A549 (cell line): ENCODE measurements at places on chromosomes 3 and 15.

DNA sequence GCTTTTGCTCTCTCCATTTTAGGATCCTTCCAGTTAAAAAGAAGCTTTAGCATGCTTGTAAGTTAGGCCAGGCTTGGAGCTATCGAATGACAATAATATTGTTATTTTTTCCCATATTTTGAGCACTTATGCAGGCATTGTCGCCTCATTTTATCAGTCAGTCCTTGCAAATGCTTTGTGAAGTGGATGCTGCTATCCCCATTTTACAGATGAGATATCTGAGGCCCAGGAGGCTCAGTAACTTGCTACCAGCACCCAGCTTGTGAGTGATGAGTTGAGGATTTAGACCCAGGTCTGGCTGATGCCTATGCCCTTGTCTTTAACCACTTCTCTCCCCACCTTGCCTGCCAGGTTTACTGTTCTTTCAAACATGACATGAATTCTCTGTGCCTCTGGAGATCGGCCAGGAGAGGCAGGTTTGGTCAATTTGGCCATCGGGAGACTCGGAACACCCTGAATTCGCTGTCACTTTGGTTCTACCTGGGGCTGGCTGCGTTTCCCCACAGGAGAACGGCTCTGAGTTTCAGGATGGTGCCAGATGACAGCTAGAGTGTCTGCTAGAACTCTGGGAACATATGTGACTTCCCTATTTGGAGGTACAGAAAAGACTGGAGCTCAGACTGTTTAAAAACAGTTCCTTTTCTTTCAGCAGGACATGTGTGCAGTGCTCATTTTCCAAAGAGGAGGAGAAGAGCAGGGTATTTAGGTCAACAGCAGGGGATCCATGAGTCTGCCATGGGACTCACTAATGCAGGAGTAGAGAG is 25.5 kb upstream of the ZNF710 start:
- no peak for DNase-seq

DNA sequence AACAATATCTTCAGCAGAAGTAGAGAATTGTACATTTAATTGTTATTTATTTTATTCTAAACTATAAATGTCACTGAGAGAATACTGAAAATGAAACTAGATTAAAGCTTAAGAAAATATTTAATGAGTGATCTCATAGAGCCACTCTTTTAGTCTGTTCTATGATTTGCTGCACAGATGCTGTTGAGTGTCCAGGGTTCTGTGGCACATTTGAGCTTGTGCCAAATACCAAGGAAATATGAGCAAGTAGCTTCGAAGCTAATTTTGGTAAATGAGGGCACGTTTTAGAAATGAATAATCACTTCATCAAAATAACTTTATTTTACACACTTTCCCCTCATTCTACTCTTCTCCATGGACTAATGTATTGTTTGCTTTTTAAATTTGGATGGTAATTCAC is 53.6 kb upstream of the THRB start:
- DNase-seq: no peak

DNA sequence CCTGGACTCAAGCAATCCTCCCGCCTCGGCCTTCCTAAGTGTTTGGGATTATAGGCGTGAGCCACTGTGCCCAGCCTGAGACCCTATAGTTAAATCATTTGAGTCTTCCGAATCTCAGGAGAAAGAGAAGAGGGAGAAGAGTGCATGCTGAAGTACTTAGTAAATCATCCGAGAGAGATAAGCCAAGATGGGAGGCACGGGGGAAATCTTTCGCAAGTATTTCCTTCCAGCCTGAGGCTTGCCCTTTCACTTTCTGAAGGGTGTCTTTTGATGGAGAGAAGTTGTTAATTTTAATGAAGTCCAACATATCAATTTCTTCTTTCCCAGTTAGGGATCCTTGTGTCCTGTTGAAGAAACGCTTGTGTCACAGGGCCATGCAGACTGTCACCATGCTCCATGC is 97.1 kb upstream of the SLC6A6 start:
- no peak for DNase-seq

GRCh38 chr3:169465417-169465816 is 198.1 kb downstream of the MECOM start:
- no peak for DNase-seq

GRCh38 chr3:8841472-8841871 is 72.1 kb upstream of the OXTR start:
- DNase-seq: no peak

GRCh38 chr3:141070727-141071357 is 19.7 kb downstream of the SPSB4 start:
- no peak for DNase-seq

DNA sequence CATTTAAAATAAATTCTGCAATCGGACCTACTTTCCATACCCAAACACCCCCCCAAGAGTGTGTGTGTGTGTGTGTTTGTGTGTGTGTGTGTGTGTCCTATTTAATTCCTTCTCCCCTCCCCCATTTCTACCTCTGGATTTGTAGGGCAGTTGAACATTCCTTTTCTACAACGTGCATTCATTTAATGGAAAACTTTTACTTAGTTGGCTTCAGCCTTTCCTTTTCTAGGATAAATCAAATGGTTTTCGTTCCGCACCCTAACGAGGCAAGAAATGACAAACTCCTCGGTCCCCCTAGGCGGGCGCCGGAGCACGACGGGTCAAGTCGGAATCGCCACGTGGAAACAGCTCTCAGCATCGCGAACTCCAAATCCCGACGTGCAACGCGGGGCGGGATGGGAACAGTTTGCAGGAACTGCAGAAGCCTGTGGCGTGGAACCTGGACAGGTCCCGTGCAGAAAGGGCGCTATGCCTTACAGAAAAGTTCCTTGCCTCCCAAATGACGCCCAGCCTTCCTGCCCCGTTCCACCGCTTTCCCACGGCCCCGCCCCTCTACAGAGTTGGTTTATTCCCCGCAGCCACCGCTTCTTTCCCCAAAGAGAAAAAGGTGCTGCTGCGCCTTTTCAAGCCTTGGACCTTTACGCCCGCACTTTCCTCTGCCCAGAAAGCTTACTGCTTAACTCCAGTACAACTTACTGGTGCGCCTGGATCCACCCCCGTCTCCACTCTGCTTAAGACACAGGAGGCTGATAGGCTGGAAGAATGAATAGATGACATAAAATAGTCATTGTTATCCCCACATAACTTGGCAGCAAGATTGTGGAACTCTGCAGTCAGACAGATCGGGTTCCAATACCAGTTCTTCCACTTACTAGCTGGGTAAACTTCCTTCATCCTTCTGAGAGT is 1.1 kb upstream of the EIF2B5 start:
- peak; percentile 54 for DNase-seq

DNA sequence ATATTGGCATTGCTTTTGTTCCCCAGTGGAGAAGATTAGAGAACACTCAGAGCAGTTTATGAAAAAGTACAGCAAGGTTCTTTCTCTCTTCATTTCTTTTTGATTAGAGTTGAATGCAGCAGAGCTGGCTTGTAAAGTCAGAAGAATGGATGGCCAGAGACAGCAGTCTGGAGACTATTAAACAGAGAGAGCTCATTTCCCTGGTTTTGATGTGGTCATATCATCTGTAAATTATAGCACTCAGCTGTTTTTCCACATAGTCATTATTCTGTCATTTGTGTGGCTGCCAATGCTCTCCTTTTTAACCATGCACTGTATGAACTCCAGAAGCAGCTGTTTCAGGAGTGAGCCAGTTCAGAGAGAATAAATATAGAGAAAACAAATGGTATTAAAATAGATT is 177.4 kb upstream of the CRBN start:
- no peak for DNase-seq

DNA sequence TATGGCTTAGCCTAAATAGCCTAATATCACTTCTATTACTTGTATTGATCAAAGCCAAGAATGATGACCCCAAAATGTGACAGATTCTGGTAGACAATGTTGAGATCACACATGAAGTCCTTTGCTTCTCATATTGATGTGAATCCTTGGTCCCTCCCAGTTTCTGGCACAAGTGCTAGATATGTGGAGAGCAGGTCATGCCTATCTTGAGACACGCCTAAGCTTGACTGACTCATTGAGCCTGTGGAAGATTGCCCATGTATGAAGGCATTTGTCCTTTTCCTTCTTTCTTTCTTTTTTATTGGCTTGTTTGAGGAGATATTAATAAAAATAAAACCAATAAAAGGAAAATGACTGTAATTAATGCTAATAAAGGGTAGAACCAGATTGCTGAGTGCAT is 54.0 kb upstream of the TMEM108 start:
- no peak for DNase-seq

- no peak for DNase-seq
These were observed 1.5 kb downstream of the SEMA6D start for GRCh38 chr15:47718497-47719437.

DNA sequence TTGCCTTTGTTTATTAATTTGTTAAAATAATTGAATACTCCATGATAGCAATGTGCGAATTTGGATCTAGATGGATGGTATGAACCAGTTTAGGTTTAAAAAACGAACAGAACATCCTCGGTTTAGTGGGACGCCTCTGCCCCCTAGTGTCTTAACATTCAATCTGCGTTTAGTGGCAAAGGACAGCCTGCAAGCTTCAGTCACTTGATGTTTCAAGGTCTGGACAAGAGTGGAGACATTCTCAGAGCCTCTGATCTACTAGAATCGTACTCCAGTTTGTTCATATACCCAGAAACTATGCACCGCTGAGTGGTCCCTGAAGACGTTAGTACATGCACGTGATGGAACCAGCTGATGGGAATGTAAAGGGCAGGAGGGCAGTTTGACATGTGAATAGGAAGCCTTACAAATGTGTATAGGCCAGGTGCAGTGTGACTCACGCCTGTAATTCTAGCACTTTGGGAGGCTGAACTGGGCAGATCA is 17.8 kb upstream of the ATP13A4 start:
- peak; percentile 25 for DNase-seq

- no peak for DNase-seq
These were observed 1090.2 kb downstream of the PLOD2 start for GRCh38 chr3:145070795-145071194.

DNA sequence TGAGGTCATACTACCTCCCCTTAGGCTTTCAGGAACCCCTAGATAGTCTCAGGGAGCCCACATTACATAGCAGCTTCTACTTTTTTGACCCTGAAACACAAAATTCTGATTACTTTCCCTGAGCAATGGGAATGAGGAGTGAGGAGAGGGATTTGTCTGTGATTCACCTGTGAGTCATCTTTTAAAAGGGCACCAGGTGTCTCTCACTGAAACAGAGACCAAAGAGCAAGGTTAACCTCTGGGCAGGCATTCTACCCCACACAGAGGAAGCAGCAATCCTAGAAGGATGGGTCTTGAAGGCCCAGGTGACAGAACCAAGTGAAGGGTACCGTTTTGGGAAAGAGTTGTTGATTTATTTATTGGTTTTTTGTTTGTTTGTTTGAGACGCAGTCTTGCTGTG is 31.1 kb upstream of the UBE2E2 start:
- DNase-seq: no peak

DNA sequence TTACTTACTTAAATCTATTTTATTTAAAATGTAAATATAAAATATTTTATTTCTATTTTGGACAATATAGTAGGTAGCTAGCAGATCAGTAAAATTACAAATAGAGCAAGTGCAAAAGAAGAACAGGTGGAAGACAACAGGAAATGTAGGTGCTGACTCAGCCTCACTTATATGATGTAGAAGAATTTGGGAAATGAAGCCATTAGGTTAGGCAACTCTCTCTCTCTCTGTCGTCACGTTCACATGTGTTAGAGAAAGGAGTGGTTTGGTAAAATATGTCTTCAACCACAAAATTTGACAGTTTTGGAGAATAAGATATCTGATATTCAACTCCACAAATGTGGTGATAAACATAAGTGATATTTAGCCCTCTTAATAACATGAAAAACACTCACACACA is 532.5 kb upstream of the KCNMB2 start:
- DNase-seq: no peak

GRCh38 chr15:45630917-45631691 is 3.7 kb upstream of the SQOR start:
- peak; percentile 48 for DNase-seq

DNA sequence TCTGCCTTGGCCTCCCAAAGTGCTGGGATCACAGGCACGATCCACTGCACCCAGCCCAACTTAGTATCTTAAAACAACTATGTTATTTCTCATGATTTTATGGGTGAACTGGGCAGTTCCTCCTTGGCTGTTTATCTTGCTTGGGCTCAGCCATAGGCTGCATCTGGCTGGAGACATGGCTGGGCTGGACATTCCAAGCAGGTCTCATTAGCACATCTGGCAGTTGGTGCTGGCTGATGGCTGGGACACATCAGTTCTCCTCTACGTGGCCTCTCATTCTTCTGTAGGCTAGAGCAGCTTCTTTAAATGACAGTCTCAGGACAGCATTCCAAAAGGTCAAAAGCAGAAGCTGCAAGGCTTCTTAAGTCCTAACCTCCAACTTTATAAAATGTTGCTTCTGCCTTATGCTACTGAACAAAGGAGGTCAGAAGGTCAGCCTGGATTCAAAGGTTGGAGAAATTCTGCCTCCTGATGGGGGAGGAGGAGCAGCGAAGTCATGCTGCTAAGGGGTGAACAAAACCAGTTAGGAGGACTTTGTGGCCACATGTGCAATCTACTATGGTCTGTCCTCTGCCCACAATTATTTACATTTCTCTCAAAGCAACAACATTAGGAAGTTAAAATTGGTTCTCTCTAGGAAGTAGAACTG is 144.0 kb downstream of the AQP9 start:
- DNase-seq: no peak

GRCh38 chr3:107325446-107325845 is 51.8 kb upstream of the CCDC54 start:
- DNase-seq: no peak

DNA sequence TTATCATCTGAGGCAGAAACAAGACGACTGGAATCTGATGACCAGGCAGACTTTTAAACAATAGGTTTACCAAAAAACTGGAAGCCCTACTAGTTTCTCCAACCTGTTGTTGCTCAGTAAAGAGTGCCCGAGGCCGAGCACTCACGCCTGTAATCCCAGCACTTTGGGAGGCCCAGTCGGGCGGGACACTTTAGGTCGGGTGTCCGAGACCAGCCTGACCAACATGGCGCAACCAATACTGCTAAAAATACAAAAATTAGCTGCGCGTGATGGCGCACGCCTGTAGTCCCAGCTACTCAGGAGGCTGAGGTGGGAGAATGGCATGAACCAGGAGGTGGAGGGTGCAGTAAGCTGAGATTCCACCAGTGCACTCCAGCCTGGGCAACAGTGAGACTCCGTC is 1.1 kb upstream of the WDR5B start:
- no peak for DNase-seq

DNA sequence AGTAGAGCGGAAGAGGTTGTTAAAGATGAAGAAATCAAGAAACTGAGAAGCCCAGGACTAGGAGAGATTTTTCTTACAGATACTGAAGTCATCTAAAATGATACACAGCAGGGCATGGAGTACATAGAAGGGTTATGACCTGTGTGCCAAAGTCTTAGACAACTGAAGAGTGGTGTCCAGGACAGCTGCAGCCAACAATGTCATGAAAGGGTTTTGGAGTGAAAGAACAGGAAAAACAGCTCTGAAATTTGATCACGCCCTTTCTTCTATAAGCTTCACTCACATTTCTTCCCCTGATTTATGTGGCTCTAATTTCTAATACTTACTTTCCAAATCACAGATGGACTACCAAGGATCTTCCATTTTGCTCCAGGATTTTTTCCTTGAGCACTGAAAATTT is 3.0 kb downstream of the CFAP20DC start:
- DNase-seq: no peak
